Activated CD4-positive, alpha-beta T cell treated with anti-CD3 and anti-CD28 coated beads, Interleukin-2, amount 50 U/mL, for 24 hours (primary cell): ENCODE measurements at places on chromosomes 5 and 9.

DNA sequence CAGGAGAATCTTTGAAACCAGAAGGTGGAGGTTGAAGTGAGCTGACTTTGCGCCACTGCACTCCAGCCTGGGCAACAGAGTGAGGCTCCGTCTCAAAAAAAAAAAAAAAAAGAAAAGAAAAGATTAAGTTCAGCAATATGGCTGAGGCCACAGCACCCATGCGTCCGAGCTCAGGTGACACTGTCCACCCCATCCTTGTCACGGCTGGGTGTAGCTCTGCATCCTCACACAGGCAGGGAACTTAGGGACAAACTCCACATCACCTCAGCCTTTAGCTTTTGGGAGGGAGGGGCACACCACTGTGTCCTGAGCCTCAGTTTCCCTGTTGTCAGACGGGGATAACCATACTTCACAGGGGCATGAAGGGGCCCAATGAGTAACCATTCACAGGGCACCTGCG lies 15.5 kb downstream of the FGD3 start:
- no peak for DNase-seq

GRCh38 chr9:90793729-90794128 lies 7.9 kb upstream of the SYK start:
- DNase-seq = no peak

DNA sequence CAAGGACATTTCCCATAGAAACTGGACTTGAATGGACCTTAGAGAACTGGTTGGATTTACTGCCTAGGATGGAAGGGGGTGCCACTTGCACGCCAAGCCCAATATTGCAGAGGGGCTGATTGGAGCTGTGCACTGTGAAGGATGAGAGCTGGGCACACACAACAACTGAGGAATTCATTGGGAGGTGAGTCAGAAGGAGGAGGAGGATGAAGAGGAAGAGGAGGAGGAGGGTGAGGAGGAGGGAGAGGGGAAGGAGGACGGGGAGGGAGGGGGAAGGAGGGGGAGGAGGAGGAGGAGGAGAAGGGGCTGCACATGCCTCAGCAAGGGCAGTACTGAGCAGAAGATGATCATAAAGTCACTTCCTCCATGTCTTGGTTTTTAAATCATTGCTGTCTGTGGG lies 5.7 kb upstream of the ICE1 start:
- no peak for DNase-seq

GRCh38 chr5:124952566-124952965 lies 206.1 kb upstream of the ZNF608 start:
- DNase-seq = no peak

GRCh38 chr9:129289883-129290282 lies 111.8 kb upstream of the IER5L start:
- no peak for DNase-seq

GRCh38 chr9:91312717-91313325 lies 48.9 kb downstream of the AUH start:
- DNase-seq = no peak

DNA sequence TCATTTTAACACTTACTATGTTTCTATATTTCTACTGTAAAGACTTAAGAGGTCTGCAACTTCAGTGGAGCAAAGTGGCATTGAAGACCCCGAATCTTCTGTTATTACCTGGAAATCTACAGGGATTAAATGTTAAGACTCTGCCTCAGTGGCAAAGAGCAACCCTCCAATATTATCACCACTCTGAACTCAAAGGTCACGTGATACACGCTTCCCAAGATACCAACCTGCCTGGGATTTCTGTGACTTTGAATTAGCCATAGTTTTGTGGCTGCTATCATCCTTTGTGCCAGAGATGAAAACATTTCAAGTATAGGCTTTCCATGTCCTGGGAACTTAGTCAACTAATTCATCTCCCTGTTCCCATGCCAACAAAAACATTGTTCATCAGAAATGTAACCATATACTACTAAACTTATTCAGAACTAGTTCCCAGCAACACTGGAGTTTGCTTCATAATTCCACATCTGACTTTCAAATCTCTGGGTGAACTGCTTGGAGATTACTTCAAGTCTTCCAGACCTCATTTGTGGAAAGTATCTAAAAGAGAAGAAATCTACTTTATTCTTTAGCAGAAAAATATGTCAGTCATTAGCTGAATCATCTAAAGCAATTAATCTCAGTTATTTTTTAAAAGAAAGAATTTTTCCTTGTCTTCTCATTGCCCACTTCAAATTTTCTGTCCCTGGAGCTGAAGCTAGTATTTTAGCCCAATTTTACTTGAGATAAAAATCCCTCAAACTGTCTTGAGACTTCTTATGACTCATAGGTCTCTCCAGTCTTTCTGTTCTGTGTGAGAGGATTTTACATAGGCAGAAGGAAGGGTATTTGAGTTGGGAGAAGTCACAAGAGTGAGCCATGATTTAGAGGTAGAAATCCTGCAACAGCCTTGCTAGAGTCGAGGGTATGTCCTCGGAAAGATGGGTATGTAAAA lies 83.0 kb downstream of the ZNF462 start:
- no peak for DNase-seq

DNA sequence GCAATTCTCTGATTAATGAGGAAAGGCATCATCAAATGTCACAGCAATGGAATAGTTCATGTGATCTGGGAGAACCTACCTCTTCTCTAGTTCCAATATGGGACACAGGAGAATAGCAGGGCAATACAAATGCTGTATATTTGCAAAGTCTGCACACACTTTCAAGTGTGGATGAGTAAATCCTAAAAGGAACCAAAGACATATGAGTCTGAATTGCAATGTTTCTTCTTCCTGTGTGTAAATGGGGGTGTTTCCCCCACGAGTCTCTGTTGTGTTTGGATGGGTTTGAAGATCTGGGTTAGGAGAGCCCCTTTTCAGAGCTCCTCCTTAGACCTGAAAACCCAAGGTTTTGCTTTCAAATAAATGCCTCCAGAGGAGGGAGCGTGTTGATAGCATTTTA lies 26.9 kb downstream of the SLC46A2 start:
- no peak for DNase-seq

GRCh38 chr5:62640446-62640845 lies 61.8 kb downstream of the LRRC70 start:
- DNase-seq = no peak

DNA sequence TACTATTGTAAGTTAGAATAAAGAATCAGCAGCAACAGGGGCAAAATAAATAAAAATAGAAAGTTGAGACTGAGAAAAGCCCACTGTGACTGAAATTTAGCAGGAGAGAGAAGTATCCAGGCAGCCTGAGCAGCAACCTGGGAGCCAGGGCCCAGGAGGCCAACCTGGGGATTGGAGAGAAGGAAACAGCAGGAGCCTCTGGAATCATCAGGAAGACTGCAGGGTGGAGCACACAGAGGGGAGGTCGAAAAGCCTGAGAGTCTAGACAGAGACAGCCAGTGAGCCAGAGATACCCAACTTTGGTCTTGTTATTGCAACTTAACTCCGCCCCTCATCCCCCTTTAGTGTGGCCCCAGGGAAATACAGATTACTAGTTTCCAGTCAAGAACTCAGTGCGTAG lies 98.6 kb downstream of the SLC1A3 start:
- no peak for DNase-seq

DNA sequence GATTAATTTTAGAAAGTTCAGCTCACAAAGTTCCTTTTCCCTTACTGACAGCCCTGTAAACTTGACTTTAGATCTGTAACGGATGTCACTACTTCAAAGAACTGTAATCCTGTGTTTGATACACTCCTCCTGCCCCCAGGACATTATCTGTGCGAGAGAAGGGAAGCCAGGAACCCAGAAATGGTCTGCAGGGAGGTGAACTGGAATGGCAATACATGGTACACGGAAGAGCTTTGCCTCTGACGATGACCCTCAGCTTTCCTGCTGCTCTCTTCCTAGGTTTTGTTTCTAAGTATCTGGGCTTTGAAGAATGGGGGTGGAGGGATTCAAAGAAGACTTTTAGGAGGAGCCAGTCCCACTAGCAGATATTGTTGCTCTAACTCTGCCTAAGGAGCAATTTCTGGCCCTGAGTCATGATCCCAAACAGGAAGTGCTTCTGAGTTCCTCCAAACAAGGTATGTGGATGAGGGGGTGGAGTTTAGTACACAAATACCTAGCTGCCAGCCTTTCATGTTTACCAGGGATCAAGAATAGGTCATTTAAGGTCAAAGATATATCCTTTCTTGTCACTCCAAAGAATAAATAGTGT lies 43.4 kb upstream of the TMC1 start:
- no peak for DNase-seq

DNA sequence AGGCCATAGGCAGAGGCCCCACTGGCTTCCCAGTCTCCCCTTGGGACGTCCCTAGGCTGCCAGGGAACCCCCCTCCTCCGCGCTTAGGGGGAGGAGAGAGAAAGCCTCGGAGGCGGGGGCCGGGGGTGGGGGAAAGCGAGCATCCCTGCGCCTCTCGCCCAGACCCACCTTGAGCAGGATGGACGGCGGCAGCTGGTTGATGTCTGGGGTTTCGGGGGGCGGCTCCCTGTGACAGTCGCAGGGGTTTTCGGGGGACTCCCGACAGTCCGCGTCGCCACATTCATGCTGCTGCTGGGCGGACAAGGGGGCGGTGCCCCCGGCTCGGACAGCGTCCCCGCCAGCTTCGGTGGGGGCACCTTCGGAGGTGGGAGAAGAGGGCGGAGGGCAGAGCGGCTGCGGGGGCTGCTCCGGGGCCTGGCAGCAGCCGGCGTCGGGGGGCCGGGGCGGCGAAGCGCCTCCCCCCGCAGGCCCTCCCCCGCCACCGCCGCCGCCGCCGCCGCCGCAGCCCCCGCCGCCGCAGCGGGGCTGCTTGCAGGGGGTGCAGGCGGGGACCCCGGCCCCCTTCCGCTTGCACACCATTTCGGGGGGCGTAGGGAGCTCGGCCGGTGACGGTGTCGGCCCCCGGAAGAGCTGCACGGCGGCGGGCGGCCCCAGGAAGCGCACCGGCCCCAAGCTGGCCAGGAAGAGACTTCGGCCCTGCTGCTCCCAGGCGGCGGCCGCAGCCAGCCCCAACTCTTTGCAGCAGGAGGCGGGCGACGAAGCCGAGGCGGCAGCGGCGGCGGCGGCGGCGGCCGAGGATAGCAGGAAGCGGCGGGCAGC lies 1.2 kb downstream of the FBXL17 start:
- peak; percentile 19 for DNase-seq

DNA sequence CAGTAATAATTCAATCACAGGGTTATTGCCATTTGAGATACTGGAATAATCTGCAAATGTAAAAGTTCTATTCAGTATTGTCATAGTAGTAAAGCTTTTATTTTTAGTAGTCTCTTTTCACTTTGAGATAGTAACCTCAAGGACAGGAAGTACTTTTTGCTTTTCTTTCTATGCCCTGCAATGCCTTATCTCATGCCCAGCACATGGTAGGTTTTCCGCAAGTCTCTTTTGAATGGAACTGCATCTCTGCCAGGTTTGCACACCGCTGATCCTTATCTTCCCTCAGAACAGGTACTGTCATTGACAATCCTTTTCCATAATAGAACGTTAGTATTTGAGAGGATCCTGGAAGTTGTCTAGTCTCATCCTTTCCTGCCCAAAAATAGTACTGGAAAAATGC lies 91.8 kb upstream of the IFNK start:
- no peak for DNase-seq

DNA sequence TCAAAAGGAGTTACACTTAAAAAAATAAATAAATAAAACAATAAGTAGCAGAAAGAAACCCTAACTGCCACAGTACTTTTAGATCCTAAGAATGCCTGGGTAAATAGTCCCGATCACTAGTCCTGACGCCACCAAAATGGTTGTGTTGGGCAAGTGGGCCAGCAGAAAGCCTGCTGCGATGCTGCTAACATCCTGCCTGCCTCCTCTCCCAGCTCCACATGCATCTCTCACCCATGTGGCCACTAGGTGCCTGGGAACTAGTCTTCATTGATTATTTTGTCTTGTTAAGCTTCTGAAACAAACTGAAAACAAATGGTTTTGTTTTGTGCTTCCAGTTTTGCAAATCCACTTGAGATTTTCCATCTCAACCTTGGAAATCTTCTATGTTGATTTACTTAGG lies 54.4 kb upstream of the TRAF1 start:
- no peak for DNase-seq

DNA sequence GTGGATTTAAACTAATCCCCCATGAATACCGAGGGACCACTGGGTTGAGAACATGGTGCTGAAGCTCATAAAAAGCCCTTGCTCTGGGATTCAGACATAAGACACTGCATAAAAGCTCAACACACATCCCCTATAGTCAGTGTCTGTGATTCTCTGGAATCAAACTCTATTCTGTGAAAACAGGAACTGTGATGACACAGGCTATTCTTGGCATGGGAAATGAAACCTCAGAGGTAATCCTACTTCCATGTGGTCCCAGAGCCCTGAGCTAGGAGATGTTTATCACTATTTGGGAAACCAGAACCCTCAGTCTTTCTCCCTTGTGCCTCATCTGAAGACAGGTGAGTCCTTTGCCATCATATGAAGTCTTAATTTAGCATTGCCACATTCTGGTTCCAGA lies 135.4 kb upstream of the PRSS3 start:
- no peak for DNase-seq

GRCh38 chr9:129182122-129182521 lies 4.1 kb upstream of the IER5L start:
- DNase-seq = no peak

- no peak for DNase-seq
These were observed 190.8 kb upstream of the BRINP1 start for GRCh38 chr9:119559986-119560385.

DNA sequence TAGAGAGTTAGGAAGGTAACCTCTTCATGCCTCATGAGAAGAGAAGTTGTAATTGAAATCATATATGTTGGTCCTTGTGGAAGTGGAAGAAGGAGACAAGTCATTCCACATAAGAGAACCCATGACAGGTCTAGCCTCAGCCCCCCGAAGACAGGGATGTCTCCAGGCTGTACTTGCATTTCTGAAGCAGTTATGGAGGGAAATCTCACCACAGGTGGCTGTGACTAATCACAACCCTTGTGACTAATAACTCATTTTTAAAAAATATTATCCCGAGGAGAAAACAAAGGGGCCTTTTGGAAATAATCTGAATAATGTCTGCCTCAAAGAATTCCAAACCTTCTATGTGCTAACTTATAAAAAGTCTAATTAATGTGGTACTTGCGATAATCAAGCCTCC lies 262.1 kb upstream of the RPS23 start:
- DNase-seq = no peak
